ENCODE measurements at places on chromosomes 12 and 14.

DNA sequence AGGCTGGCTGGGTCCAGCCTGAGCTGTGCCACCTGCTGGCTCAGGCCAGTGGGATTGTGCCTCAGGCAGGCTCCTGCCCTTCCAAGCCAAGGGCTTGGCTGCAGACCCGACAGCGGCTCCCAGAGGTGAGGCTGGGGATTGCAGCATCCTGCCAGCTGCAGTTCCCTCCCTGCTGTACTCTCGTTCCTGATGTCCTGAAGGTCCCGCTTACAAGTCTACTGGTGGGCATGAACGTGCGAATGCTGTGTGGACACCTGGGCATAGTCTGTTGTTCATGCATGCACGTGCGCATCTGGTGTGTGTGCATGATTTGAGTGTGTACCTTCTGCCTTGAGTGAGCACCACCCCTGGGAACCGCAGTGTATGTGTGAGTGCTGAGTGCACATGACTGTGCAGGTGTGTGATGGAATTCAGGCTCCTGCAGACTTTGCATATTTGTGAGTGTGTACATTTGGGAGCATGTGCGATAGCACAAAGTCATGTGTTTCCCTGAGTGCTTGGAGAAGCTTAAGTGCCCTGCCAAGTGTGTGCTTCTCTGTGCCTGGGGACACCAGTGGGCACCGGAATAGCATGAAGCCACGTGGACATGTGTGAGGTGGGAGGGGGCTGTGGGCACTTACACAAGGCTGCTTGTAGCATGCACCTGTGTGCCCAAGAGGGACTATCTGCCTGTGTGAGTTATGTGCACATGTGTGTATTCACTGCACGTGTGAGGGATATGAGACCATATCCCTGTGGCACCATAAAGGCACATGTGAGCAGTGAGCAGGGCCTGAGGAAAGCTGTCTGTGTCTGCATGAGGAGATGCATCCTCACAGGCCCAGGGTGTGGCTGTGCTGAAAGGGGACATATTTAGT lies 19.3 kb upstream of the KRT7 start:
- DNase-seq = peak; percentile 87

DNA sequence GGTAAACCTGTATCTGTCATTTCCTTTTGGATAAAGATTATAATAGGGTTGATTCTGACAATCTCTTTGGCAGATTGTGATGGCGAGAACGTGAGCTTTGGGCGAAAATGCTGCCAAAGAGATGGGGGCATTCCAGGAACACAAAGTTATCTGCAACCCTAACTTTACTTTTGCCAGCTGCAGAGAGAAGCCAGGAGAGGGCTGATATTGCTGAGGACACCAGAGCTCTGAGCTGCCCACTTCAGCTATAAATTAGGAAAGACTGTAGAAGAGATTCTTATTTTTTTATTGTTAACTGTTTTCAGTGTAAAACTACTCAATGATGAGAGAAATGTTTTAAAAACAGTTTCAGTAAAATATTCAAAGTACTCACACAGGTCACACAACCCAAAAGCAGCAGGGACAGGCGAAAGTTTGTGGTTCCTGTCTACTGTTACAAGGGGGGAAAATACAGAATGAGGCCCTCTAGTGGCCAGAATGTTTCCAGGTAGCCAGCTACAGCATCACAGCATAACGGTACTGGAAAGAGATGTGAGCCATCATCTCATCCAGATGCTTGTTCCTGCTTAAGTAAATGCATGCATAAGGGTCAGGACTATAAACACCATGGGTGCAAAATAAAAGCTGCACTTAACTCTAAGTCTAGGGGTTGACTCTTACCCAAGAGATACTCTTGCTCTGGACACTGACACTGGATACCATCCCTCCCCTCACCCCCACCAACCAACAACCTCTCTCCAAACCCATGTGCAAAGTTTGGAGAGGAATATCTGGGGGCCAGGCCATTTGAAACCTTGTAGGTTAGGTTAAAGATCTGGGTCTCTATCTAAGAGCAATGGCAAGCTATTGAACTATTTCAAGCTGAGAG lies 498.4 kb downstream of the RMST start:
- DNase-seq = peak; percentile 39

- peak; percentile 61 for DNase-seq
Observed at GRCh38 chr12:7638064-7638759, 27.5 kb downstream of the APOBEC1 start.

DNA sequence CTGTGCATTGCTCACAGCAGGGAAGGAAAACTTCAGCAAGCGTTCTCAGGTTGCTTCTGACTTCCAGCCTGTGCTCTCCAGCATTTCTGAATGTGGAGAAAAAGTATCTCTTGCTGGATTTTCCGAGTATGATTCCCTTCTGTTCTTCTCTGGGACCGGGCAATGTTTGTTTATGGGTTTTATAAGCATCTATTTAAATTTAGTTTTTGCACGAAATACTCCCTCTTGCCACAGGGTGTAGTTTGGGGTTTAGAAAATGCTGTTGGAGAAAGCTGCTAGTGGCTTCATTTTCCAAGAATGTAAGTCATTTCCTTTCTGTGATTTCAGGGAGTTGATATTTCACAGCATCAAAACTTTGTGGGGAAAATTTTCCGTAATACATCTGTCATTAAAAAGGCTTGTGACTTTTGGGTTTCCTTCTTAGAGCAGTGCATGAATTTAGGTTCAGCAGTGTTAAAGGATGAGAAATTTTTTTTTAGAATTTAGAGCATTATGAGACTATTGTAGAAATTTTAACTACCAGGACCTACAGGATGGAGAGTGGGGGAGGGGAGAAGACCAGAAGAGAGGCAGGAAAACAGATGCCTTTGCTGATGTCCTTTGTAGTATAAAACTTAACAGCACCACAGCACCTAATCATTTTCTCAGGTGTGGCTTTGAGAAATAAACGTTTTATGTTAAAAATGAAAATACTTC lies 1.5 kb downstream of the FRMD6 start:
- DNase-seq = peak; percentile 43

- DNase-seq = no peak
Observed at GRCh38 chr12:44223736-44224135, 387.9 kb downstream of the TMEM117 start.

- DNase-seq = no peak
Observed at GRCh38 chr14:50964683-50965390, 20.6 kb upstream of the PYGL start.

- peak; percentile 11 for DNase-seq
Observed at GRCh38 chr14:91996948-91997371, 42.9 kb downstream of the TRIP11 start.

DNA sequence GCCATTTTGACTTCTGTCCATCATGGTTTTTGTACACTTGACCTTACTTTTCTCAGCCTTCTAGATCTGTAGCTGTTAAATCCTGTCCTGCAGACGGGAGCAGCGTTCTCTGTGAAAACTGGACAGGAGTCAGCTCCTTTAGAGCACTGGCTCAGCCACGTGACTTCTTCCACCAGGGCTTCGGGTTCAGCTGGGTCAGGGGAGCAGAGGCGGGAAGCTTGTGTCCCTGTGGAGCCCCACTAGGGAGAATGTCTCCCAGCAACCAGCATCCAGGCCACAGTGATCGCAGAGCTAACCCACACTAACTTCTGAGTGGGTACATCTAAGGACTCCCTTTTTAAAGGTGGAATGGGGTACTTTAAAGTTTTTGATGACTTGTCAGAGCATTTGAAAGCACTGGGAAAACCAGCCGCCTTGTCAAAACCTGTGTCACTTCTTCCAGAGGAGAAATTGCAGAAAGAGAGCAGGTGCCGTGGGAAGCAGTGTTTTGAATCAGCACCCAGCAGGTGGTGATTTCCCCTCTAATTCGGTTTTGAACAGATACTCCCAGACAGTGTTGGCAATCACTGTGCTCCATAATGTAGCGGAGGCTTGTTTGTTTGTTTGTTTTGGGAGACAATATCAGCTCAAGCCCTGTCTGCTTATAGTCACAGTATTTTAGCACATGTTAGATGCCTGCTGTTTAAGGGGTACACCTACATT lies 17.9 kb downstream of the DERA start:
- no peak for DNase-seq

DNA sequence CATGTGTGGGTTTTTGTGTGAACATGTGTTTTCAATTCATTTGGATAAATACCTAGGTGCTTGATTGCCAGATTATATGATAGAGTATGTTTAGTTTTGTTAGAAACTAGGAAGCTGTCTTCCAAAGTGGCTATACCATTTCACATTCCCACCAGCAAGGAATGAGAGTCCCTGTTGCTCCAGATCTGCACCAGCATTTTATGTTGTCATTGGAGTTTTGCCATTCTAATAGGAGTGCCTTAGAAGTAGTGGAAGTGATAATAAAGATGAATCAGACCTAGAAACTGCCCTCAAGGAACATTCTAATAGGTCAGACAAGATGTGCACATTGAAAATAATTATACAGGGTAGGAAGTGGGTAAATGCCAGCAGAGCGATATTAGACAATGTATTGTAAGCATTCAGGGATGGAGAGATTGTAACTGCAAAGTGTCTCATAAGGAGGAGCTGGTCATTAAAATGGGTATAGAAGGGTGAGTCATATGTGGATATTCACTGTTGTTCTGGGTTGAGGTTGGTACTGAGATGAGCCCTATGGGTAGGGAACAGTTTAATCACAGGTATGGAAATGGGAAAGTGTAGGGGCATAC lies 71.4 kb downstream of the MNAT1 start:
- no peak for DNase-seq

- DNase-seq = no peak
Observed at GRCh38 chr12:77888611-77889010, 57.9 kb downstream of the NAV3 start.

- no peak for DNase-seq
Observed at GRCh38 chr12:54719691-54720090, 71.5 kb upstream of the DCD start.

DNA sequence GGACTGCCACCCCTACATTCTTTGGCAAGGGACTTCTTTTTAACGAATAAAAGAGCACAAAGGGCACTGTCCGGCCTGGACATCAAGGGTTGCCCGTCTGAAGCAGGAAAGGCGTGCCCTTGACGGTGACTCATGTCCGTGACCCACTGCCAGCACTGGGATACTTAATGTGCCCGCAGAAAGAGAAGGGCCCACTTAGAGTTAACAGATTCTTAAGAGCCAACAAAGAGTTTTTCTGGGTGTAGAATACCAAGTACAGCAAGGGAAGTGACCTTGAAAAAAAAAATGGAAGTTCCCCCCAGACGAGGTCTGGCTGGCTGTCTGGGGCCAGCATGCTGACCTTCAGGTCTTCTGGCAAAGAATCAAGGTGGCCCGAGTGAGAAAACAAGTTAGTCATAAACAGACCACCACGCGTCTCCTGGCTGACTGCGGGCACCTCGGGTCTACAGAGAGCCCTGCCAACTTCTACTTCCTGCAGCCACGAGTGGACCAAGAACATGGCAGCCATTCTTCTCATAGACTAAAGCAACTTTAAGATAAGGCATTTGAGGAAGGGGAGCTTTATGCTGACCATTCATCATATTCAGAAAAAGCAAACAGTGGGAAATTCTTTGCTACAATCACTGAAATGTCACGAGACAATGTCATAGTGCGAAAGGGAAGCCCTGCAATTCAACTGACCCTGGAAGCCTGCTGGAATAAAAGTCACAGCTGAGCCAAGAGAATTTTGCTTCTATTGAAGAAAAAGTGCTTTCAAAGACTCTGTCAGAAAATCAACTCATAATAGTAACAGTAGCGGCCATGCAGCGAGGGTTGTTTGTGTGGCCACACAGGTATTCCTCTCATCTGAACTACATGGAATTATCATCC lies 10.5 kb upstream of the SELPLG start:
- DNase-seq = no peak

GRCh38 chr12:88181881-88182280 lies 39.8 kb downstream of the TMTC3 start:
- DNase-seq = no peak

DNA sequence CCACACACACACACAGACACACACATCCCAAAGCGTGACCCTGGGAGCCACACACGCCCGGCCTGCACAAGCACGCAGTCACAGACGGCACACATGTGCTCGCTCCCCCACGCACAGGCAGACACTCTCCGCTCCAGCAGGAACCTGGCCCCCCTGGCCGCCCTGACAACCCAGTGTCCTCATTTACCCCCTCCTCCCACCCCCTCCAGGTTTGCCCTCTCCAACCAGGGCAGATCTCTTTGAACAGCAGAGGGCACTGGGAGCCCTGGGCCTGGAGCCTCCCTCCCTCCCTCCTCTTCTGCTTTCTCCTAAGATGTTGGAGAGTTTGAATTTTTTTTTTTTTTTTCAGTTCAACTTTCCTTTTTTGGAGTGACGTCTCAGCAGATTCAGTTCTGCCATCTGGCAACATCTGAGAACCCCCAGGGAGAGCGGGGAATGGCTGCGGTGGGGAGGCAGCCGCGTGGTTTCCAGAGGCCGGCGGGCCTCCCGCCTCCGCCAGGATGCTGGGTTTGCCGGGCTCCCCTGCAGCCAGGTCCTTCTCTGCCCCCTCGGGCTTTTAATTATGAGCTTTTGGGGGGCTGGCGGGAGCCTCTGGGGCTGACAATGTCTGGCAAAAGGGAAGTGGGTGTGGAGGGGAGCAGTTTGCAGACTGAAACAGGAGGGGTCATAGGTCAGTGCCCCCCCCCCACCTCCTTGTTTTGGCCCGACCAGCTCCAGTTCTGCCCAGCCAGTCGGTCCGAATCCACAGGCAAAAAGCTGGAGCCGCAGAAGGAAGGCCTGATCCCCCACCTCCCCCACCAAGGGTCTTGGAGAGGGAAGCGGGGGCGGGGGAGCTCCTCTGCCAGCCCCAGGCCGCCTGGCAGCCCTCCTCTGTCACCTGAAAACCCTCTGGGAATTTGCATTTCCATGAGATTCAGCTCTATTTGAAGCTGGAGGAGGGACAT lies 1.3 kb upstream of the NCOR2 start:
- peak; percentile 51 for DNase-seq

GRCh38 chr14:30267141-30267540 lies 291.8 kb upstream of the G2E3 start:
- DNase-seq = no peak

DNA sequence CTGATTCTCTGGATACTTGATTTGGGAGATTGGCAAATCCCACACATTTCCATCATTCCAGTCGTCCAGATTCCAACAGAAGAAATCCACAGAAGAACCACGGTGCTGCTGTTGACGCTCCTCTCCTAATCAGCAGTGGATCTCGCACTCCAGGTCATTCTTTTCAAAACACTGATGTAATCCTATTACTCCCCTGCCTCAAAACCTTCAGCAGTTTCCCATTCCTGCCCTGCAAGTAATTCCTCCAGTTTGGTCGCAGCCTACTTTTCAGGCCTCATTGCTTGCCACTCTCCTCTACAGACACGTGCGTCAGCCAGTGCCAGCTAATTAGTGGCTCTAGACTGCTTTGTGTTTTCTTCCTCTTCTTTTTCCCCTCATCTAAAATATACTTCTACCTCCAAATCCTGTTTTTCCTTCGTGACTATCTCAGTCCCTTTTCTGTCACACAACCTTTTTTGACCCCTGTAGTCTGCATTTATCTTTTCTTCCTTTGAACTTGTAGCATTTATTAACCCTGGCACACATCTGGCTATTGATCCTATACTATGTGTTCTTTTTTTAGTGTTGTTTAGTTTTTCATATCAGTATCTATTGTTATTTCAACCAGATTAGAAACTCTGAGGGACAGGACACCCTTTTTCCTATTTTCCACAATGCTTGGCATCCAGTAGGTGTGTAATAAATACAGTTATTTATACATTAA lies 36.8 kb downstream of the PRORP start:
- no peak for DNase-seq

Data from HAP-1 (cell line).